ENCODE measurements at places on chromosomes 13 and 19.

DNA sequence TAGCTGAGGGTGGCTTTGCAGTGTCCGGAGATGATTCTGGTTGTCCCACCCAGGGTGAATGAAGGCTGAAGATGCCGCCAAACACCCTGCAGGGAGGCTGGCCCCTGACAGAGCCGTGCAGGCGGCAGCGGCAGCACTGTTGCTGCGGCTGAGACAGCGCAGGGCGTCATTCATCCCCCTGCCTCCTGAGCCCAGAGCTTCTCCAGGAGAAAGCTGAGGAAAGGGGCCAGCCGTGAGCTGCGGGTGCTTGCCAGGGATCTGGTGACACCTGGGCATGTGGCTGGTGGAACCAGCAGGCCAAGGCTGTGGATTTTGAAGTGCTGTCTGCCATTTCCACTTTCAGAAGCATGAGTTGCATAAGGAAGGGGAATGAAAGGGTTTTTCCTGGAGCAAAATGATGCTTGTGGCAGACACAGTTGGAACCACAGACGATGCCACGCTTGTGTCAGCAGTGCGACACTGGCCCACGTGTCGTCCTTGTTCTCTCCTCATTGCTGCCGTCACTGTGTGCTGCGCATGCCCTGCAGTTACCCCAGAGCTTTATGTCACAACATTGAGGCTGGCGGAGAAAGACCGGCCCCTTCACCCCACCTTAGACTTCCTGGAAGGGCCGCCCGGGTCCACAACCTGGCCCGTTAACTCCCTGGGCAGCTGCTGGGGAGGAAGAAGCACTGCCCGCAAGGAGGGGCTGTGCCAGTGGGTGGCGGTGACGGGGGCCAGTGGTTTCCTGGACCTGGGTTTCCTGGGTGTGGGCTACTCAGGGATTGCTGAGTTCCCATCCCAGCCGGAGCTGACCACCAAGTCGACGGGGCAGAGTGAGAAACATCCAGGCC, 22.7 kb downstream of the TFDP1 start:
- no peak for DNase-seq

- no peak for DNase-seq
Measured at GRCh38 chr19:33186431-33187182, 7.5 kb upstream of the LRP3 start.

- DNase-seq = no peak
Measured at GRCh38 chr19:48735031-48735615, 5.3 kb downstream of the RASIP1 start.

DNA sequence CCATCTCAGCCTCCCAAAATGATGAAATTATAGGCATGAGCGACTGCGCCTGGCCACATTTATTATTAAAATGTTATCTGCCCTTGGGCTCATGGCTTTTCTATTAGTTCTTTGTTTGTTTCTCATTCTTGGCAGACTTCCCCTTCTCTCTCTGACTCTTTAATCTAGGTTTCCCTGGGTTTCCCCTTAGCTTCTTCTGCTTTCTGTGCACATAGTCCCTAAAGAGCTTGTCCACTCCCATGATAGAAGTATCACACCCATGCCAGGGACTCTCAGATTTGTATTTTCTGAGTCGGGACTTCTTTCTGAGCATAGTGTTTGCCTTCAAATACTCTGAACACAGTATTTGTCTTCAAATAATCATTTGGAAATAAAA, 38.6 kb upstream of the ITM2B start:
- DNase-seq = no peak

DNA sequence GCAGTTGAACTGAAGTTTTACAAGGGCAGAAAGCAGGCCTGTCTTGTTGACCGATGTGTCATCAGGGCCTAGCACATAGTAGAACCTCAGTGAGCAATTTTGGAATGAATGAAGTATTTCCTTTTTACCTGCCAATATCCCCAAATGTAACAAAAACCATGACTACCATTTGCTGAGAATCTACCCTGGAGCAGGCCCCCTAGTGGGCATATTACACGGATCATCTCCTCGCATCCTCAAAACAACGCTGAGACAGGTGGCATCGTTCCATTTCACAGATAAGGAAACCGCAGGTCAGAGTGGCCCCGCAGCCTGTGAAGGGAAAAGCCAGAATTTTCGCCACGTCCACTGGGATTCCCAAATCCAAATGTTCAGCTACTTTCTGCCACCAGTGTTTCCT, 77.9 kb downstream of the CACNA1A start:
- DNase-seq = no peak

DNA sequence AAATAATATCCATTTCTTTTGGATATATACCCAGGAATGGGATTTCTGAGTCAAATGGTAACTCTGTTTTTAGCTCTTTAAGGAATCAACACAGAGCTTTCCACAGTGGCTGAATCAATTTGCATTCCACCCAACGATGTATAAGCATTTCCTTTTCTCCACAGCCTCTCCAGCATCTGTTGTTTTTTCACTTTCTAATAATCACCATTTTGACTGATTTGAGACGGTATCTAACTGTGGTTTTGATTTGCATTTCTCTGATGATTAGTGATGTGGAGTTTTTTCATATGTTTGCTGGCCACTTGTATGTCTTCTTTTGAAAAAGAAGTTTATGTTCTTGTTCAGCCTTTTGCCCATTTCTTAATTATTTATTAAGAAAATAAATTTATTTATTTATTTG, 352.2 kb upstream of the OBI1 start:
- DNase-seq = no peak

Measured in HS-5 (cell line).